Kasumi-1 (cell line): ENCODE measurements at places on chromosomes 5 and 9.

DNA sequence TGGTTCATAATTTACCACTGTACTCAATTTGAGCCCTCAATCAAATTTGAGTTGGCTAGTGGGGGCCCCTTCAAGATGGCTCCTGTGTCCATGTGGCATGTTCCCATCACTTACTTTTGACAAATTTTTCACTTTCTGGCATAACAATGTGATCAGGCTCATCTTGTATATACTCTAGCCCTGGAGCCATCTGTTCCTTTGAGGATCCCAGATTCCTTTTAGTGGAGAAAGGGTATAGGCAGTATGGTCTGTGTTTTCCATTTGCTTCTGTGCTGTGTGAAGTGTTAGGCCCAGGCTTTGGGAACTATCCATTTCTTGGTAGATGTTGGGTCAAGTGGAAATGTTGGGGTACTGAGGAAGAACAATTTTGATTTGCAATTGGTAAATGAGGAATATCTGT lies 45.7 kb downstream of the SH3GL2 start:
- DNase-seq, result no peak

- no peak for DNase-seq
Measured at GRCh38 chr5:139645430-139645871, 2.7 kb upstream of the CXXC5 start.

GRCh38 chr5:86074297-86074696 lies 543.4 kb upstream of the COX7C start:
- DNase-seq, result no peak

DNA sequence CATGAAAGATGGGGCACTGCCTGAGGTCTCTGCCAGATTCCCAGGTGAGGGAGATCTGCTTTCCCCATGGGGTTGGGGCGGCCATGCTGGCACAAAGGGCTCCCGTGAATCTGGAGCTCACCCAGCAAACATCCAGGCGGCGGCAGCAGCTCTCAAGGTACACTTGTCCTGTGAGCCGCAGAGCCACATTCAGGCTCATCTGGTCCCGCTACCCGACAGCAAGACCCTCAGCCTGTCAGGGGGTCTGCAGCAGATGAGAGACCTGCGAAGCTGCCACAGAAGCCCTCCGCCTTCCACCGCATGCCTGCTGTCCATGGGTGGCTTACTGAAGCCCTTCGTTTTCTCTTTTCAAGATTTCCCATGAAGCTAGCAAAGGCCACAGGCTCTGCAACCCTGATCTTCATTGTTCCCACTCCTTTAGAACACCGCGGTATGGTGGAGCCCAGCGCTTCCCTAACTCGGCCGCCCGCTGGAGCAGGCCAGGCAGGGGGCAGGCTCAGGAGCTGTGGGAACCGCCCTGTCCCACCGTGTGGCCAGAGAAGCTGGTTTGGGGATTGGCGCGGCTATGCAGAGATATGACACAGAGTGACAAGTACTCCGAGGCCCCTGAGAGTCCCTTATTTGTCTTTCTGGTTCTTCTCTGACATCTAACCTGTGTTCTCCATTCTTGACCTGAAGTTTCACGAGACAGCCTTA lies 8.8 kb downstream of the LRRC14B start:
- no peak for DNase-seq

DNA sequence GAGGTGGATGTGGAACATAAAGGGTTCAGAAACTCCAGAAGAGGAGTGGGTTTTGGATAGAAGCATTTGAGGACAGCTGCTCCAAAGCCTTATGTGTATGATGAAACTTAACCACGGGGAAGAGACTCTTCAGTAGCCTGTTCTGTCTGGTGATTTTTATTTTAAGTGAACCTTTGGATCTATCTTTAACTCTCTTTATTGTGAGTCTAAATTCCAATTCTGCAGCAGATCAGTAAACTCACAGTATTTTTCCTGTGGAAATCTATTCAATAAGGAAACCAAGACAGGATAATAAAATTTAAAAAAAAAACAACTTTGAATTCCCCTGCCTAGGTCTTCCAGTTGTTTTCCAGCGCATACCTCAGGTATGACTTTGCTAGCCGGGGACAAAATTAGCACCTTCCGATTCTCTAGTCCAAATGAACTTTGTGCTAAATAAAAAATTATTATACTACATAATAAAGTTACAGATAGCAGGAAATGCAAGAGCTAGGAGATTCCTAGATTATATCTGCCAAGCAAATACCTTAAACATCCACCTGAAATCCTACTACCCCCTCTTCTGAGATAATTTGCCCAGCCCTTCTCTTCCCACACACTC lies 101.9 kb downstream of the NLN start:
- DNase-seq, result no peak

DNA sequence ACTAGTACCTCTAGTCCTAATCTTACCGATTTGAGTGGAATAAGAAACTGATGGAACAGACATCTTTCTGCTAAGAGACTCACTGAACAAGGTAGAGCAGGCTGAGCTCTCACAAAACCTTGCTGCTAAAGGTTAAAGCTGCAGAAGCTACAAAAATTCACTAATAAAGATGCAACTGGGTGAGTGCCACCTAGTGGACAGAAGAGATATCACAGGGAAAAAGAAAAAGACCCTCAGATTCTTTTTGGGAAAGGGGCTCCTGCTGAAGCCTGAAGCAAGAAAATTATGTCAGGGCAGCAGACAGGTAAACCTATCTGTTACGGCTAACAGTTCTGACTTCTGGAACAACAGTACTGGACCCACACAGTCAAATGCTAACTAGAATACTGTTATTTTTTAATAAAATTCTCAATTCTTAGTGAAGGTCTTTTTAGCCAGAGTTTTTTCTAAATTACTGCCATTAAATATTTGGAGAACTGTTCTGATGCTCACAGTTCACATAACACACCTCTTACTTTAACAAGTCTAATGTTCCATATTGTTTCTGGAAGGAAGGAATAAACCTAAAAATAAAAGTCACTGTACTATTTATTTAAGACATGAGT lies 51.2 kb downstream of the DIAPH1 start:
- peak; percentile 38 for DNase-seq
